ENCODE measurements at places on chromosomes 3 and 15.

DNA sequence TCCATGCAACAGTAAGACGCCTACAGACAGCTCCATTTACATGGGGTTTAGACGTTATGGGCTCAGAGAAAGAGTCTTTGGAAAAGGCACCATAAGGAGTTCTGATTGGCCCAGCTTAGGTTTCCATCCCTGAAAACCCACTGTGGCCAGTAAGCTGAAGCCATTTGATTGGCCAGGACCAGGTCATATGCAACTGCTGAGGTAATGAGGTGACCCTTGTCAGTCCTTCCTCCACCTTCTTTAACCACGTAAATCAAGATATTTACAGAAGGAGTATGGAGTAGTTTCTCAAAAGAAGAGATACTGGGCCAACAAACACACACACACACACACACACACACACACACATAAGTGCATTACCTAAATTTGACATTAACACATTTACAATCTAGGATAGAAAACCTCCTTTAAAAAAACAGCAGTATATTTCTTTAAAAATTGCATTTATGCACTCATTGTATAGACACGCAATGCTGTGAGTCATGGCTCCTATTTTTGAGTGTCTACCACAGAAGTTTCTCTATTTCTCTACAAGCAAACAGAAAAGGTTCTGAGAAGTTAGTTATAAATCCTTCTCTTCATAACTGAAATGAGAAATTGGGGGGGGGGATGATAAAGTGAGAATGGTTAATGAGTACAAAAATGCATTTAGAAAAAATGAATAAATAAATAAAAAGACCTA, 16.3 kb upstream of the MB21D2 start:
- peaks cover 4% of the 10 kb centered on the region for H3K4me1 ChIP-seq

DNA sequence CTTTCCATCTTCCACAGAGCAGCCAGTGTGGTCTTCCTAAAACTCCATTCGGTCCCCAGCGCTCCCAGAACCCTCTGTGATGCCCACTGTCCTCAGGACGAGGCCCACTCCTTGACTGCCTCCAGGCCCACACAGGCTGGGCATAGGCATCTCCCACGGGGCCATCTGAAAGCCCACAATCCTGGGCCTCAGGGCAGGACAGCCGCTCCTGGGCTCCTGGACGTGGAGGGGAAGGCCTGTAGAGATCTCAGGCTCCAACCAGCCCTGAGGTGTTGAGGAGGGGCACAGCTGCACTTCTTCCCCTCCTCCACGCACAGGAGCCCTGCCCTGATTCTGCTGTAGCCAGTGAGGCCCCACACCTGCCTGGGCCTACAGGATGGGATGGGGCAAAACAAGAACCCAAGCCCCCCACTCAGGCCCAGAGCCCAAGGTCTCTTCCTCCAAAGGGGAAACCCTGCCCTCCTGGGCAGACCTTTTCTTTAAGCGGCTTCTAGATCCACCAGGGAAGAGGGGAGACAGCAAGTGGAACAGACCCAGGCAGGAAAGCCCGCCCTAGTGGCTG, 25.9 kb downstream of the SHISA5 start:
- no peak for DNase-seq
- H3K4me3 ChIP-seq = no peak overlapping the region
- peaks cover 5% of the 10 kb centered on the region for H3K36me3 ChIP-seq
- H3K27ac ChIP-seq = no peak overlapping the region
- no peaks in the 10 kb centered on the region for H3K27me3 ChIP-seq

DNA sequence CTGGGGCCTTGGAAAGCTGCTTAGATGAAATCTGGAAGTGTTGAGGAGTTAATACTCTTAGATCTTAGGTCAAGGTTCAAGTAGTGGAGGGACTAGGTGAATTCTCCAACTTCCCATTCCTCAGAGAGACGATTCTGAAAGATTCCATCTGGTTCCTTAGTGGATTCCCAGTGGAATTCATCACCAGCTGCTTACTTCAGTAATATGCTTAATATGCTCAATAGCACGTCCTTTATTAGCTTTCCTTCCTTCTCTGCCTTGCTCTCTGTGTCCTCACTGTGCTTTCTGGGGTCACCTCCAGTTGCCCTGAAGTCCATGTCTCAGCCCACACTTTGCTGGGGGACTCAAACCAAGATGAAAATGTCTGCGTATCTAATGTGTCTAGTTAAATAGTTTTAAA, 31.0 kb downstream of the CEP63 start:
- no peak overlapping the region for H3K4me3 ChIP-seq
- peaks cover 35% of the 10 kb centered on the region for H3K36me3 ChIP-seq
- H3K27ac ChIP-seq = no peak overlapping the region
- H3K27me3 ChIP-seq = no peaks in the 10 kb centered on the region

DNA sequence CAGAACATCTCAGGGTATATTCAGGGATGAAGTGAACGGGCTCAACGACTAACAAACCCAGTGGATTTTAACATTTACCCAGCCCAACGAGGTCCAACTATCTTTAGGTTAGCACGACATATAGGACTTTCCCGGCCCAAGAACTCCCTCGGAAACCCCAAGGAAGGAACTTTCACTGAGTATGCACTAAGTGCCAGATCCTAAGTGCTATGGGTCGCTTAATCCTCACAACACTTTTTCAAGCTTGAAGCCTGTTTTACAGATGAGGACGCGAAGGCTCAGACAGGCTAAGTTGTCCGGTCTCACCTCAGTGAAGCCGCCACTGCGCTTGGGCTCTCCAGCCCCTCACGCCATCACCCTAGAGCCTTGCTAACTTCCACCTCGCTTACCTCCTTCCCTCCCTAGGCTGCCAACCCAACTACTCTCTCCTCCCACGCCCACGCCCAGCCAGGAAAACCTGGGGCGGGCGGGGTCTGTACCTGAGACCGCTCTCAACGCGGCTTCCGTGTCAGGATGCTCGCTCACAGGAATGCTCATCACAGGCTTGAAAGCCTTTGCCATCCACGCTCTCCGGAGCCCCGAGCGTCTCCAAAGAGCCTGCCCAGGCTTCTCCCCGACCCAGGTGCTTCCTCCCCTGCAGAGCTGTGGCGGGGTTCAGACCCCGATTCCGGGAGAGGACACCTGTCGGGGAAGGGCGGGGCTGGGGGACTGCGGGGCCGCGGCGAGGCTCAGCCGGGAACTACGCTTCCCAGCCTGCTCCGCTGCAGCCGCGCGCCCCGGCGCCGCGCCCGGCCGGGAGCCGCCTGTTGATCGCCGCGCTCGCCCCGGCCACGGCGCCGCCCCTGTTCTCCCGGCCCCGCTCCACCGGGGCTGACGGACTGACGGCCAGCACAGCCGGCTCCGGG, at the start of gene TMOD2:
TMOD2 (plus strand) TSS at position 806 of the 905 bp plus-strand sequence. CDS start 14,845 bp downstream, outside the sequence.
- H3K4me3 ChIP-seq = peak within 1 kb of the TSS; percentile 86
- peak within 1 kb of the TSS; percentile 71 for H3K27ac ChIP-seq
- peak; percentile 60 for DNase-seq

DNA sequence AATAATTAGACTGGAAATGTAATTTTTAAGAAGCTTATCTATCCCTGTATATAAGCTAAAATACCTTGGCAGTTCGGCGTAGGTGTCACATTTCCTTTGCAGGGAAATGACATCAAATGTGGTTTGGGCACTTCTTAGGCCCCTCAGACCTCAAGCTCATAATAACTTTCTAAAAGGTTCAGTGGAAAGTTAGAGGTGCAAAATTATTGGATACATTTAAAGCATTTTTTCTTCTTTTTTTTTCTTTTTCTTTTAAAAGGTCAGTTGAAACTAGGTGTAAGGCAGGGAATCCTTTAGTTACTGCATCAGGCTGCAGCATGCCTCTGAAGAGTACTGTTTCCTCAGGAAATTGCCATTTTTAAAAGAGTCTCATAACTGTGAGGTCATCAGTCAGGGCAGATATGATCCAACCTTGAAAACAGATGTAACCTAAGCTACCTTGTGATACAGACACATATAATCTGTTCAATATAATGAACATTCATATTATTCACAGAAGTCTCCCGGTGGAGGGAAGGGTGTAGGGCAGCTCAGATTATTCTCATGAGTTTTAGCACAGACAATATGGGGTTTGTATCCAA, 4.8 kb downstream of the SACM1L start:
- peaks cover 1% of the 10 kb centered on the region for H3K27me3 ChIP-seq
- no peak overlapping the region for H3K4me3 ChIP-seq
- H3K36me3 ChIP-seq = peaks cover 12% of the 10 kb centered on the region
- peak overlapping the region; percentile 52 for H3K27ac ChIP-seq
- H3K4me1 ChIP-seq = peaks cover 37% of the 10 kb centered on the region

DNA sequence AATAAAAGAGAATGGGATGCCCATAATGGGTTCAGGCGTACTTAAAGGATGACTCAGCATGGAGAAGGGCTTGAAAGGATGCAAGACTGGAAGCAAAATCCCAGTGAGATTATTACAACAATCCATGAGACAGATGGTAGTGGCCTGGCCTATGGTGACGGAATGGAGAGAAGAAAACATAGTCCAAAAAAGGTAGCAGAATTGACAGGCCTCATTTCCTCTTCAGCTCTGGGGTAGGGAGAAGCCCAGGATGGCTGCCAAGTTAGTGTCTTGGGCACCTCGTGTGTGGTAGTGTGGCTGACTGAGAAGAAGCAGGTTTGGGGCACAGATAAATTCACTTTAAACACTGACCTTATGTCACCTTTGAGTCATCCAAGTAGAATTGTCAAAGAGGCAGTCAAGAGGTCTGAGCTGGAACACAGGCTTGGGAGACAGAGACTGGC, 18.1 kb downstream of the MB21D2 start:
- peaks cover 2% of the 10 kb centered on the region for H3K36me3 ChIP-seq
- H3K4me1 ChIP-seq = peaks cover 23% of the 10 kb centered on the region
- no peak overlapping the region for H3K4me3 ChIP-seq
- peak overlapping the region; percentile 22 for H3K27ac ChIP-seq

DNA sequence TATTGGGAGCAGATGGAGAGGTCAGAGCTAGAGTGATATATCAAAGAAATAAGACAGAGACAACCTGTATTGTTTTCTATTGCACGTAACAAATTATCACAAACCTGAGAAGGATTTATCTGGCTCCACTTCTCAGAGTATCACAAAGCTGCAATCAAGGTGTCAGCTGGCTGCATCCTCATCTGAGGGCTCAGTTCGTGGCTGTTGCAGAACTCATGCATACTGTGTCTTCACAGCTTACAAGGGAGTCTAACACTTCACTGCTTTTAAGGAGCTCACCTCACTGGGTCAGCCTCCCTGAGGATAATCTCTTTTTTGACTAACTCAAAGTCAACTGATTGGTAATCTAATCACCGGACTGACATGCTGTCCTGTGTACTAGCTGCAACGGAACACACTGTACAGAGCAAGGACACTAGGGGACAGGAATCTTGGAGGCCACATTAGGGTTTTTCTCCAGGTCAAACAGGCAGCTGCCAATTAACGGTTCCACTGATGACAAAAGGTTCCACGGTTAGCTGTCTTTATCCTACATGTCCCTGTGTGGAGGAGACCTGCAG, 1006.8 kb upstream of the SEMA6D start:
- peaks cover 13% of the 10 kb centered on the region for H3K4me1 ChIP-seq
- H3K27ac ChIP-seq = no peak overlapping the region
- no peaks in the 10 kb centered on the region for H3K27me3 ChIP-seq
- H3K4me3 ChIP-seq = no peak overlapping the region
- H3K36me3 ChIP-seq = peaks cover 7% of the 10 kb centered on the region

DNA sequence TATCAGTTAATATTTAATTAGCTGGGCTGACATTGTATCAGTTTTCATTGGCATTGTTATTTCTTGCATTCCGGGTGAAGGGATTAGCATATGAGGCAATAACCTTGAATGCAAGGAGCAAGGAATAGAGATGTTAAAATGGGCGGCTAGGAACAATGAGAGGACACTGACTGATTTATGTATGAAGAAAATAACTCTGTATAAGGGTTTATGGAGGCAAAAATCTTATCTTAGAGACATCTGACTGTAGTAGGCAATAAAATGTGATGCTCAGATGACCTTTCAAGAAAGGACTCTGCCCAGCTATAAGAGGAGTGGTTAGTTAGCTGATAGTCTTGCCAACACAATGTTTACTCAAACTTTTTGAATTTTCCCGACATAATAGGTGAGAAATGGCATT, 158.3 kb downstream of the EFHB start:
- no peaks in the 10 kb centered on the region for H3K27me3 ChIP-seq
- no peak for DNase-seq
- H3K27ac ChIP-seq = no peak overlapping the region
